ENCODE measurements at places on chromosomes 7 and 10.

DNA sequence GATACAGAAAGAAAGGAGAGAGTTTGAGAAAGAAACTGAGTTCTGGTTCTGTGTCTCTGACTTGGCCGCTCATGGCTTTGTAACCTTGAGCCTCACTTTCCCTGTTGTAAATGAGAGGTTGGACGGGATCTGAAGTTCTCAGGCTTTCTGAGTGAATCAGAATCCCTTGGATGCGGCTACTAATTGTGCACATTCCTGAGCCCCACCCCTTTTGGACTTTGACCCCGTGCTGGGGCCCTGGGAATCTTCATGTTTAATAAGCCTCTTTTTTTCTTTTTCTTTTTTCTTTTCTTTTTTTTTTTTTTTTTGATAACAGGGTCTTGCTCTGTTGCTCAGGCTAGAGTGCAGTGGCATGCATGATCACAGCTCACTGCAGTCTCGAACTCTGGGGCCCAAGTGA lies 26.9 kb downstream of the SLC25A28 start:
- DNase-seq: no peak

GRCh38 chr7:81053623-81054022 lies 134.8 kb upstream of the SEMA3C start:
- no peak for DNase-seq

DNA sequence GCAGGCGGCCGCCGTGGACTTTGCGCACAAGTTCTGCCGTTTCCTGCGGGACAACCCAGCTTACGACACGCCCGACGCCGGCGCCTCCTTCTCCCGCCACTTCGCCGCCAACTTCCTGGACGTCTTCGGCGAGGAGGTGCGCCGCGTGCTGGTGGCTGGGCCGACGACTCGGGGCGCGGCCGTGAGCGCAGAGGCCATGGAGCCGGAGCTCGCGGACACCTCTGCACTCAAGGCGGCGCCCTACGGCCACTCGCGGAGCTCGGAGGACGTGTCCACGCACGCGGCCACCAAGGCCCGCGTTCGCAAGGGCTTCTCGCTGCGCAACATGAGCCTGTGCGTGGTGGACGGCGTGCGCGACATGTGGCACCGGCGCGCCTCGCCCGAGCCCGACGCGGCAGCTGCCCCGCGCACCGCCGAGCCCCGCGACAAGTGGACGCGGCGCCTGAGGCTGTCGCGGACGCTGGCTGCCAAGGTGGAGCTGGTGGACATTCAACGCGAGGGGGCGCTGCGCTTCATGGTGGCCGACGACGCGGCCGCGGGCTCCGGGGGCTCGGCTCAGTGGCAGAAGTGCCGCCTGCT lies 14.1 kb downstream of the SH2B2 start:
- DNase-seq: no peak

DNA sequence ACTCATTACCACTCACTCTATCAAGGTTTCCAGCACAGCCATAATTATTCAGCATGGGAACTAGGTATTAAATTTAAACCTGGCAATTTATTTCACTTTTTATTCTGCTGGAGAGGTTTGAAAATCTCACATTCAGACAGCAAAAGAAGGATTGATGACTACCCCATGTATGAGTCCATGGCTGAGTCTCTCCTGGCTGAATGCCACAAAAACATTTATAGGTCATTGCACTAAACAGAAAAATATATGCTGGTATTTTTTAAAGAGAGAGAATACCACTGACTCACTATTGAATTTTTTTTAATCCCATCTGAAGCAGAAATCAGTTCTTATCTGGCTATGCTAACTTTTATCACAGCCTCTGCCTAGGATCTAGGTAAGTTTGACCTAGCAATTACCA lies 336.3 kb downstream of the PPP1R3A start:
- DNase-seq: no peak

- no peak for DNase-seq
Observed at GRCh38 chr10:102414749-102415148, 3.8 kb downstream of the PSD start.
